ENCODE measurements at places on chromosomes 7 and 10. TPM values are rescaled to one million over a fixed set of nuclear protein-coding genes. Genes with fewer than 3 reads are reported as not detected.

Gene C10orf143
- total RNA-seq, result 2.8 TPM

GRCh38 chr10:69768386-69768785, 33.3 kb upstream of the COL13A1 start:
- H3K27ac ChIP-seq, result no peak overlapping the region
- no peaks in the 10 kb centered on the region for H3K27me3 ChIP-seq
- no peak overlapping the region for H3K4me3 ChIP-seq
- no peaks in the 10 kb centered on the region for H3K36me3 ChIP-seq
- no peaks in the 10 kb centered on the region for H3K4me1 ChIP-seq

DNA sequence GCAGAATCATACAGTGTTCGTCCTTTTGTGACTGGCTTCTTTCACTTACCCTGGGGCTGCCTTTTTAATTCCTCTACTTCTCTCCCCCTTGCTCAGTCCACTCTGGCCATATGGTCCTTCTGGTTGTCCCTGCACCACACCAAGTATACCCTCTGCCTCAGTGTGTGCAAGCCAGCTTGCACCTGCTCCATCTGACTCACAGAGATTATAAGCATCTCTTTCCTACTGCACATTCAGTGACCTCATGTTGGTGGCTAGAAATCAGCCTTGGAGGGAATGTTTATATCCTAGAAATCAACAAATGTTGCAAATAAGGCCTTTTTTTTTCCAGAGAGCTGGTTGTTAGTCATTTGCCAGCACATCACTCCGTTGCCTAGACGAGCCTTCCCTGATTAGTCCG, 67.5 kb upstream of the C10orf90 start:
- H3K4me3 ChIP-seq, result no peak overlapping the region
- H3K27ac ChIP-seq, result no peak overlapping the region
- no peaks in the 10 kb centered on the region for H3K4me1 ChIP-seq
- no peaks in the 10 kb centered on the region for H3K27me3 ChIP-seq

- no peaks in the 10 kb centered on the region for H3K36me3 ChIP-seq
- H3K4me1 ChIP-seq, result no peaks in the 10 kb centered on the region
- DNase-seq, result no peak
- H3K27me3 ChIP-seq, result no peaks in the 10 kb centered on the region
Measured at GRCh38 chr7:91892099-91892705, 11.7 kb upstream of the MTERF1 start.

DNA sequence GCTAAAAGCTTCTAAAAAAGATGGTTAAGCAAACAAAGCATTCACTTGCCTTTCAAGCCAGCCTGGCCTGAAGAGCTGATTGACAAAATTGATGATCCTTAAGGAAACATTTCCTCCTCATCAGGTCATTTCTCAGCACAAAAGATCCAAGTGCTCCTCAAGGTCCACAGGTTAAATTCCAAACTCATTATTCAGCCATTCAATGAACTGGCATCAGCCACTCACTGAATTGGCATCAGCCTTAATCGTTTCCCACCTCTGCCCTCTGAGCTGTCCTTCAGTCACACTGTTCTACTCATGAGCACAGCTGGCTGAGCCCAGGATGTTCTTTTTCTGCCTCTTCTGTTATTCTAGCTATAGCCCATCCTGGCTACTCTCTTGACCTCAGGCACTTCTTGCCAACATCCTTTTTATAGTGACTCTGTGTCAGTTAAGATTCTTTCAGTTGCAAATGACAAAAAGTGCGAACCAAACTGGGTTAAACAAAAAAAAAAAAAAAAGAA, 147.5 kb downstream of the RAB11FIP2 start:
- no peak overlapping the region for H3K27ac ChIP-seq
- no peak for DNase-seq
- no peaks in the 10 kb centered on the region for H3K27me3 ChIP-seq
- H3K4me3 ChIP-seq, result no peak overlapping the region
- no peaks in the 10 kb centered on the region for H3K4me1 ChIP-seq

- H3K4me3 ChIP-seq, result no peak overlapping the region
- no peak for DNase-seq
- peaks cover 2% of the 10 kb centered on the region for H3K4me1 ChIP-seq
- H3K27ac ChIP-seq, result no peak overlapping the region
- no peaks in the 10 kb centered on the region for H3K36me3 ChIP-seq
Measured at GRCh38 chr10:114626841-114627240, 31.2 kb downstream of the ABLIM1 start.

DNA sequence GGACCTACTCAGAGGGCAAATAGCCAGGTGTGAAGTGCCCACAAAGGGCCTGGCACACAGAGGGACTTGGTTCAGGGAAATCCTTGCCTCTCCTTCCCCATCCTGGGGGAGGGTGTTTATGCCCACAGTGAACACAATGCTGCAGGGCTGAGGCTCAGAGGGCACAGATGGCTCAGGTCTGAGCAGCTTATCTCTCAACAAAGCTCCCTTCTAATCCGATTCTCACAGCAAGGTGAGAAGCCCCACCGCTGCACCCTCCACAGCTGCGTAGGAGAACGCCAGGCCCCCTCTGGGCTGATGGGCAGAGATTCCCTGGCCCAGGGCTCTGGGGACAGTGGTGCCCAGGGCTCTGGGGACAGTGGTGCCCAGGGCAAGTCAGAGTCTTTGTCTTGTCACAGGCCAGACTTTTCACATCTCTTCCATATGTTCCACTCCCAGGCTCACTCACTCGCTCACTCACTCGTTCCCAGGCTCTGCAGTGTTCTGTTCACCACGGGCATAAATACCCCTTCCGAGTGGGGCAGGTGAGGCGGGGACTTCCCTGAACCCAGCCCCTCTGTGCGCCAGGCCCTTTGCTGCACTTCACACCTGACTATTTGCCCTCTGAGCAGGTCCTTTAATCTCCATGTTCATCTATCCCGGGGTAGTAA, 8.7 kb upstream of the CDHR1 start:
- no peaks in the 10 kb centered on the region for H3K36me3 ChIP-seq
- no peak overlapping the region for H3K27ac ChIP-seq
- DNase-seq, result no peak
- H3K27me3 ChIP-seq, result no peaks in the 10 kb centered on the region

- no peak overlapping the region for H3K27ac ChIP-seq
- no peak for DNase-seq
- no peak overlapping the region for H3K4me3 ChIP-seq
Measured at GRCh38 chr10:12838995-12839927, 162.3 kb downstream of the CCDC3 start.

GRCh38 chr7:116738378-116738777, 66.4 kb downstream of the MET start:
- no peak overlapping the region for H3K4me3 ChIP-seq
- H3K27me3 ChIP-seq, result no peaks in the 10 kb centered on the region
- H3K4me1 ChIP-seq, result no peaks in the 10 kb centered on the region
- no peak for DNase-seq
- no peak overlapping the region for H3K27ac ChIP-seq

DNA sequence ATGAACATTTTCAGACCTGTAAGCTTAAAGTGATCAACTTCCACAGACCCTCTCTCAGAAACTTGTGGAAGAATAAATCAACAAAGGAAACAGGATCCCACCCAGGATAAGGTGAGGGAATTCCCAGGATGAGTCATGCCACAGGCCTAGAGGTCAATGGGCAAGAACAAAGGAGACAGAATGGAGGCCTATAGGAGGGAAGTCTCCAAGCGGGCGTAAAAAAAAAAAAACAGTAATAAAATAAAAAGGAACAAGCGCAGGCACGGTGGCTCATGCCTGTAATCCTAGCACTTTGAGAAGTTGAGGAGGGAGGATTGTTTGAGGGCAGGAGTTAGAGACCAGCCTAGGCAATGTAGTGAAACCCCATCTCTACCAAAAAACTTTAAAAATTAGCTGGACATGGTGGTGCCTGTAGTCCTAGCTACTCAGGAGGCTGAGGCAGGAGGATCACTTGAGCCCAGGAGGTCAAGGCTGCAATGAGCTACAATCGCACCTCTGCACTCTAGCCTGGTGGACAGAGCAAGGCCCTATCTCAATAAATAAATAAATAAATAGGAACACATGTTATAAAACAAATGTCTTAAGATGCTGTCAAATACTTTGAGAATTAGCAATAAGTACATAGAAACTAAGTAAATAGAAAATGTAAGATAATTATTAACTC, 8.4 kb downstream of the SORBS1 start:
- no peak overlapping the region for H3K4me3 ChIP-seq
- H3K36me3 ChIP-seq, result no peaks in the 10 kb centered on the region
- no peaks in the 10 kb centered on the region for H3K4me1 ChIP-seq
- no peak overlapping the region for H3K27ac ChIP-seq
- no peaks in the 10 kb centered on the region for H3K27me3 ChIP-seq

Gene SPDYE6
- total RNA-seq, result not detected
